ENCODE measurements at places on chromosomes 11 and 22.

DNA sequence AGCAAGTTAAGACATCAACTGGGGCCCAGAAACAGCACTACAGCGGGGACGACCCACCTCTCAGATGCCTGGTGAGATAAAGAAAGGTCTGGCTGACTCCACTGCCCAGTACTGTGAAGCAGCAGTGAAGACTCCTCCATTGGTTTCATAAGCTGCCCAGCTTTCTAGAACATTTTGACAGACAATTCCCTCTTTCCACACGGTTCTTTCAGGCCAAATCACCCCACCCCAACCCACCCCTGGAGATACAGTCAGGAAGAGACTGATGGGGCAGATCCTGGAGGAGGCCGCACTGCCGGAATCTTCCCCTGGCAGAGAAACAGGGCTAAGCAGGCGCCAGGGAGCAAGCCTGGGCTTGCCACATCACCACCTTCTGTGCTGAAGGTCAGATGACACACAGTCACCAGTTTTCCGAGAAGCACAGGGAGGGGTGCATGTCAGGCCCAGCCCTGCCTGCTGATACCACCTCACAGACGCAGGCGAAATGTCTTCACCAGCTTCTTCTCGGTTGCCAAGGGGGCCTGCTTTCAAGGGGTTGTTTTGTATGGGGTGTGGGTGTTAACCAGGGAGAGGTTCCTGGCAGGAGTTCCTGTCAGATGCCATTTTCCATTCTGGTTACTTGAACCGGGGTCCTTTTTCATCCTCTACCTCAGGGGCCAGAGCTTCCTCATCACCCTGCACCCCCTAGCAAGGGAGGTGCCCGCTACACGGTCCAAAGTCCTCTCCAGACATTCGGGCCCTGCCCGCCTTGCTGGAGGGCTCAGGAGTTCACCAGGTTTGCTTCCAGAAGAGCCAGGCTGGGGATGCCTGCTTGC is 1.4 kb upstream of the NEAT1 start:
- DNase-seq = peak; percentile 59

DNA sequence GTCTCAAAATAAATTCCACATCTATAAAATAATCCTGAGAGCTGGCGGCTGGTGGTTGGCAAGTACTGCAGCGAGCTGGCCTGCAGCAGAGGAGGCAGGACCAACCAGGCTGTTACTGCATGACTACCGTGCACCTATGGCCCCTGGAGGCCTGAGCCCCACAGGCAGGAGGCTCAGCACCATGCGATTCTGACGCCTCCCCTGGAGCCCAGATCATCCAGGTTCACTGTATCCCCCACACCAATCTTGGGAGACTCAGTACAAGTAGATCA is 159.5 kb upstream of the NCAM1 start:
- DNase-seq = no peak

GRCh38 chr11:75345455-75346160 is 5.9 kb downstream of the ARRB1 start:
- no peak for DNase-seq

GRCh38 chr11:128956401-128957201 is 13.9 kb upstream of the TP53AIP1 start:
- peak; percentile 60 for DNase-seq

DNA sequence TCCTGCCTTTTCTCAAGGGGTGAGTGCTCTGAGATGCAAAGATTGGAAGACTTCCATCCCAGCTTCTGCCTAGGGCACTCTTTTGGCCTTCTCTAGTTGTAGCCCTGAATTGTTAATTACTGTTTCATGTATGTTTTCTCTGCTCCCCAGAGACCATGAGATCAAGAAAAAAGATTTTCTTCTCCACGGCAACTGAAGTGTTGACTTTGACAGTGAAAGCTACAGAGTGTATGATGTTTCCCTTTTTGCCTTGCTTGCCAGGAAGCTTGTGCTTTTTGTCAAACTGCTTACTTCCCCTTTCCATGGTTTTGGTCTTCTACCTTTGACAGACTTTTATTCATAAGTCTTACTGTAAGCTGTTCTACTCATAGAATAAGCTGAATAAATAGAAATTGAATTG is 23.3 kb upstream of the EIF3D start:
- DNase-seq = peak; percentile 49

- DNase-seq = no peak
Observed at GRCh38 chr11:18100926-18101656, 4.8 kb downstream of the SAAL1 start.

DNA sequence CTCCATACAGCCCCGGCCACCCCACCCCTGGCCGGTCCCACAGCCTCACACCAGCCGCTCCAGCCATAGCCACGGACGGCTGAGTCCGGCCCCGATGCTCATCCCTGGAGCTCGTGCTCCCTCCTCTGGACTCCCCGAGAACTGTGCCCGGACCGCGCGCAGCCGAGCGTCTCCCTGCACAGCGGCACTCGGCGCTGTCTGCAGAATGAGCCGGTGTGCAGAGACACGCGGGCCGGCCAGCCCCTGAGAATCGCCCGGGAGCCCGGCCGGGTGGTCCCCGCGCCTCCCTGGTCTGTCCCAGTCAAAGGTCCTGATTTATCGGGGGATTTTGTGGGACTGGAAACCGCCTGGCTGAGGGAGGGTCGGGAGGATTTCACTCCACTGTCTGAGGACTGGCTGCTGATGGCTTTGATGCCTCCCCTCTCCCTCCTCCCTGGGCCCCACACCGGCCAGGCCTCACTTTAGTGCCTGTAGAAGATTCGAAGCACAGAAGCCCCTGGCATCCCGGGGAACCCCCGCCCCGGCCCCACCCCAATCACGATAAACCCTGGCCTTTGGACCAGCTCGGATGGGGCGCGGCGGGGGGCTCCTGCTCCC is 102.7 kb downstream of the BRD1 start:
- peak; percentile 91 for DNase-seq

DNA sequence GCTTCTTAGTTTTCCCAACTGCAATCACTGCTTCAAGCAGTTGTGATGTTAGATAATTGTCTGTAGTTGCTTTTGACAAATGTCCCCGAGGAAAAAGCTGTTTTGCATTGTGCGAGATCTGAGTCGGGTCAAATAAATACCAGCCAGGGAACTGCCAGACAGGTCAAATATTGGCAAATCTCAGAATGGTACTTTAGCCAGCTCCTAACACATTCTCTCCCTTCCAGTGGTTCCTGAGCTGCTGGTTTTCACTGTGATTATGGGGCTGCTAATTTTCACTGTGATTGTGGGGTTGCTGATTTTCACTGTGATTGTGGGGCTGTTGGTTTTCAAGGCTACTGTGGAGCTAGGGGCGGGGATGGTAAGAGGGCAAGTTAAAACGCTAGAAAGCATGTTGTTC is 14.3 kb downstream of the RASSF10 start:
- no peak for DNase-seq

DNA sequence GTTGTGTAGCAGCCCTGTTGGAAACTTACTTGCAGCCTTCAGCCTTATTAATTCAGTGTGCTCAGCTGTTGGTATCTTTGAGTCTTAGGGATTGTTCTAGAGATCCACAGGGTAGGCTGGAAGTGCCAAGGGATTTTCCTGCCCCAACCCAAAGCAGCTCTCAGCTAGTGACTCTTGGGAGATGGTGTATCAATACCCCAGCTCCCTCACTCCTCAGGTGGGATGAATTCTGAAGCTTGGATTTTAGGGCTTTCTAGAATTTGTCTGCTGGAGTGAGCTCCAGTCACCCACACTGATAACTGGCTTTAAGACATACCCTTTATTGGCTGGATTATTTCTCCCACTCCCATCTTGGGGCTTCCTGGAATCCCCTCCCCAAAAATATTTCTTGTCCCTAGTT is 493.0 kb downstream of the MN1 start:
- DNase-seq = no peak
